ENCODE measurements at places on chromosomes 13 and 19.

DNA sequence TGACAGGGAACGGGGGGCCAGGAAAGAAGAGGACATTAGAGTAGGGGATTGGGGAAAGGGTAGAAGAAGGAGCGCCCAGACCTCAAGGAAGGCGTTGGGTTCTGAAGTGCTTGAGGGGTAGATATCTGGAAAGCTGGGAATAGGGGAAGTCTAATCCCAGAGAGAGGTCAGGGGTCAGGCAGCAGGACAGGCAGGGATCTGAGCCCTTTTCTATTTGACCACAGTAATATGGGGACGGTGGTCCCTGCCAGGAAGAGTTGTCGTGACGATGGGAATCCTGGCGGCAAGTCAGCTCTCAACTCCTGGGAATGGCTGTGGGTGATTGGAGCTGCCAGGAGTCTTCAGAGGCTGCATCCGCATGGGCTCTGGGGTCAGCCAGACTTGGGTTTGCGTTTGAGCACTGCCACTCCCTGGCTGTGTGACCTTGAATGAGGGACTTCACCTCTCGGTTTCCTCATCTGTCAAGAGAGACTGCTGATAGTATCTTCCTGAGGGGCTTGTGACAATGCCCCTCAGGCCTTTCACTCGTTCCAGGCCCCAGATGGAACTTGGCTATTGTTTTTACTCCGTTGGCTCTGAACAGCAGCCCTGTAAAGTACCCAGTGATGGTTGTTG is 1.3 kb downstream of the AP2A1 start:
- no peak for DNase-seq

- DNase-seq = no peak
Measured at GRCh38 chr19:19101540-19101939, 36.7 kb downstream of the TMEM161A start.

- no peak for DNase-seq
Measured at GRCh38 chr13:46145135-46145534, 36.8 kb downstream of the LCP1 start.

DNA sequence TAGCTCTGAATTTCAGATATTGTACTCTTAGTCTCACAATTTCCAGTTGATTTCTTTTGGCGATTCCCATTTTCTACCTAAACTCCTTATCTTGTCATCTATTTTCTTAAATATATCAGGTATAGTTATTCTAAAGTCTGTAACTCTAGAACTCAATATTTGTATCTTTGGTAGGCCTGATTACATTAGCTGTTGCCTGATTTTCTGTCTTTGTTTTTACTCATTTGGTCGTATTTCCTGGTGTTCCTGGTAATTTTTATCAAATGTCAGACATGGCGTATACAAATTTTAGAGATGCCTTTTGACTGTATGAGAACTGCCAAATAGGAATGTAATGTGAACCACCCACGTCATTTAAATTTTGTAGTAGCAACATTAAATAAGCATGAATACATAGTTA is 266.7 kb downstream of the ZNF536 start:
- DNase-seq = no peak

DNA sequence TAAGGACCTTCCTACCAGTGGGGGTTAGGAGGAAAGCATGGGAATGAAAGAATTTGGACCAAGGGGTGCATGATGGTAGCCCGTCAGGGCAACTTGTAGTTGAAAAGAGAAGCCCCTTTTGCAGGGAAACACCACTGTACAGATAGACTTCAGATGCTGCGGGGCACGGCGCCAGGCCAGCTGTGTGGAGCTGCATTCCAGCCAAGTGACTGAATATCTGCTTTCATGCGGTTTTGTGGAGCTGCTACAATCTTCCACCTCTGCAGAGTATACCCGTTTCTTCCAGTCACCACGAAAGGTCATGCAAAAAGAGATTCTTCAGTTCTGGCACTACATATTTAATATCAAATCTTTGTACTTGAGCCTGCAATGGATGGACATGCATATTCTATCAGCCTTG is 104.7 kb downstream of the RGCC start:
- DNase-seq = no peak
